ENCODE measurements at places on chromosomes 1 and 21.

DNA sequence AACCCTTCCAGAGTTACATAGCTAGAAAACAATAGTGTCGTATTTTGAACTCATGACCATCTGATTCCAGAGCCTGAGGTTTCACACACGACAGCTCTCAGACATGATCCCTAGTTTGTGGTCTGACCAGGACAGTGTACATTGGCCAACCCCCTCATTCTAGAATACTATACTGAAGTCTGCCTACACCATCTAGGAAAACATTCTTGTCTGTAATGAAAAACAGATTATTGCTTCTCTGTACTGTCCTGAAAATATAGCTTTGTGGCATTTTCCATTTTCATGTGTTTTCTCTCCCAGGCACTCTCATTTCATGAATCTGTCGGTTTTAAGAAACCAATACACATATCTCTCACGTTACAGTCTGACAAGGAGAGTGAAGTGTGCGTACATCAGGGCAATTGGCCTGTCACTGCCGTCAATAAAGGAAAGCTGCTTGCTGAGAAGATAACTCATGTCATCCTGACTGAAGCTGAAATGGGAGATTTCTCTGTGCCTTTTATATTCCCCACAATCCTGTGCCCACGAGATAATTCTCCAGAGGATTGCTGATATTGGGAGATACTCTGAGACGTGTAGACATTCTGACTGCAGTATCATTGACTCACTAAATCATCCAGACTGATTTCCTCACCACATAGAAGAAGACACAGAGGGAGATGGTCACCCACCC is 585.6 kb downstream of the PLPP3 start:
- DNase-seq = no peak

- no peak for DNase-seq
Measured at GRCh38 chr1:7628273-7628672, 142.8 kb upstream of the VAMP3 start.

DNA sequence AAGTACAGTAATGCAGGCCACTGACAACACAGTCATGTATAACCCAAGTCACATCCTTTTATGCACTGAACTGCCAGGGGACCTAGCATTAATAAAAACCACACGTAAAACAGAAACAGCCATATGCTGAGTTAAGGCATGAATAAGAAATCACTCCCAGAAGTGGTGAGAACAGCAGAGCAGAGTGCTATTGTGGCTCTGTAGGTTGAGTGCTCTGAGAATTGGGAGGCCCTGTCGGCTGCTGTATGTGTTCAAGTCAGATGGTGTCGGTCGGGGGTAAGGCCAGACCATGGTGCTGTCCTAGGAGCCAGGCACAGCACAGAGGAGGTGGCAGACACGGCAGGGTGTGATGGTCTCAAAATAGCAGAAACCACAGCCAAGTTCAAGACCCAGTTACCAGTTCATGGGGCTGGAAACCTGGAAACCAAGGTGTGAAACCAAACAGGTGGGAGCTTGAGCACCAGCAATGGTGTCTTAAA is 126.6 kb upstream of the COA6 start:
- no peak for DNase-seq

DNA sequence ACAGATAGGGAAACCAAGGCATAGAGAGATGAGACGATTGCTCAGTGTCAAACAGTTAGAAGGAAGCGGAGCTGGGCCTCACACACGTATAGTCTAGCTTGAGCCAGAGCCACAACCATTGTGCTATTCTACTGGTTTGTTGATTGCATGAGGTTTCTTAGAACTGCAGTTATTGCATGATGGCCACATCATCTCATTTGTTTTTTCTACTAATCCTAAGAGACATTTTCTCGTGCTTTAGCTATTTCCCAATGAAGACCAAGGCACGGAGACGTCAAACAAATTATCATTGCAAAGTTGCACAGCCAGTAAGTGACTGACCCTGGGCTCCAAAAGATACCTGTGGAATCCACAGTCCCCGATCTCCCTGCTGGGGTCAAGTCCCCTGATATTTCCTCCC is 25.1 kb upstream of the ZNF362 start:
- DNase-seq = no peak
